ENCODE measurements at places on chromosomes 7 and 10.

DNA sequence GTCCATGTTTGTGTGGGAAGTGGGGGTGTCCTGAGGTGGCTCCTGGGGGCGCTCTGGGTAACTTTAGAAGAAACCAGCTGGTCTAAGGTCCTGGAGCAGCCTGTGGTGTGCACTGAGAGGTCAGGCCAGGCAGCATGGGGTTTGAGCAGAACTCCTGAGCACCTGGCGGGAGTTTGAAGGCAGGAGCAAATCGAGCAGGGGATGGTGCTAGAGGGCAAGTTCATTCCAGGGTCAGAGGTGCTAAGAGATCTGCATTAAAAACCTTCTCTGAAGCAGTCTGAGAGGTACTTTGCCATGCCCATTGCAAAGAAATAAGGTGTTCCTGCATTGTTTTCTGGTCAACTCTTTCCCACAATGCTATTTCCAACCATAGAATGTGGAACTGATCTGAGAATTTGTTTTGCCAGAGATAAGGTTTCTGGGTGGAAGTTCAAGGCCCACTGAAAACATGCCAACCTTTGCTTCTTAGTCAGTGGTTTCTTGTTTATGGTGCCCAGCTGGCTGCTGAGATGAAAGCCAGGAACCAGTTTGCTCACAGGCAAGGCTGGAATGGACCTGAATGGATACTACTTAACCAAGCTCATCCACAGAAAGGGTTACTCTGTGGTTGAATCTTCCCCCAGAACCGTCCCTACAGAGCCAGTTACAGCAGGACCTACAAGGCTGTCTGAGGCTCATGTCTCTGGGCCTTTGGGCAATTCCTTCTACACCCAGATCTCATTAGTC, 136.3 kb upstream of the TMEM72 start:
- DNase-seq: no peak

GRCh38 chr10:25017154-25017590, 760 bp downstream of the THNSL1 start:
- DNase-seq: peak; percentile 20

GRCh38 chr10:42734536-42734935, 48.1 kb upstream of the BMS1 start:
- DNase-seq: no peak

DNA sequence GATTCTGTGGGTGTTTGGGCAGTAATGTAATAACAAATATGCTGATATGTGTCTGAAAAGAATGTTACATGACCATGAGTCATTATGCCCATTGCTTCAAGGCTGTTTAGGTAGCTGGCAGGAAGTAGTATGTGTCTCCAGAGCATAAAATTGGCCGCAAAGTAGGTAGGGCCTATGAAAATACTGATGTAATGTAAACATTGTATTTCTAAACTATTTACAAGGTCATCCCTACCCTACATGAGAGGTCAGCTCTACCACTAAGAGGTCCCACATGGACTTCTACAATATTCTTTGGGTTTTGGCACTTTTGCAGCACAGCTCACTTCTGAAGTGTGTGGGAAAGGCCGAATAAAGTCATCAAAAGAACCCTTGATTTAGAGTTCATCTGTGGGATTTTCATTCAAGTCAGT, 301.9 kb downstream of the AHR start:
- no peak for DNase-seq

DNA sequence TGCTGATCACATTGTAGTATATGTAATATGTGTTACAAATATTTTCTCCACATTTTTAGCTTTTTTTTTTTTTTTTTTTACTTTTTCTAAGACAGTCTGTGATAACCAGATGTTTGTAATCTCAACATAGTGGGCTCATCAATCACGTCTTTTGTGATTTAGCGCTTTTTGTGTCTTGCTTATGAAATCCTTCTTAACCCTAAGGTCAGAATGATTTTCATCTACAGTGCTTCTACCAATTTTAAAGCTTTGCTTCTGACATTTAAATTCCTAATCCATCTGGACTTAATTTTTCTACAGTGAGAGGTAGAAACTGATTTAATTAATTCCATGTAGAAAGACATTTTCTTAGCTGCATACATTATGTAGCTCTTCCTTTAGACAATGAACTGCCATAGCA, 626.4 kb downstream of the TNS3 start:
- DNase-seq: no peak

- no peak for DNase-seq
Measured at GRCh38 chr7:18496341-18496700, 772 bp downstream of the HDAC9 start.

- DNase-seq: no peak
Measured at GRCh38 chr7:50379539-50379938, 70.6 kb downstream of the FIGNL1 start.

DNA sequence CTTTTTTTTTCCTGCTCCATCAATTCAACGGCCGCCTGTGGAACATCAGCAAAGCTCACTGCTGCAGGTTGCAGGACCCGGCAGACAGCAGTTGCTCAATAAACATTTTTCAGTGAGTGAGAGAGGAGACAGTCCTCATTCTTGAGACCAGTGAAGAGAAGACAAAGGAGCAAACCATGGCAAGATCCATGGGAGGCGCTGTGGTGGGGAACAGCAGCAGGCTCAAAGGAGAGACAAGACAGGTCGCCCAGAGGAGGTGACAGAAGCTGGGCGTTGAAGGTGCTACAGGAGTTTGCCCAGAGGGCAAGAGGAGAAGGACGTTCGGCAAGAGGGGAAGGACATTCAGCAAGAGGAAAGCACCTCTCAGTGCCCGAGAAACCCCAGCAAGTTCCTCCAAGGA, 74.5 kb upstream of the FGFR2 start:
- DNase-seq: no peak

DNA sequence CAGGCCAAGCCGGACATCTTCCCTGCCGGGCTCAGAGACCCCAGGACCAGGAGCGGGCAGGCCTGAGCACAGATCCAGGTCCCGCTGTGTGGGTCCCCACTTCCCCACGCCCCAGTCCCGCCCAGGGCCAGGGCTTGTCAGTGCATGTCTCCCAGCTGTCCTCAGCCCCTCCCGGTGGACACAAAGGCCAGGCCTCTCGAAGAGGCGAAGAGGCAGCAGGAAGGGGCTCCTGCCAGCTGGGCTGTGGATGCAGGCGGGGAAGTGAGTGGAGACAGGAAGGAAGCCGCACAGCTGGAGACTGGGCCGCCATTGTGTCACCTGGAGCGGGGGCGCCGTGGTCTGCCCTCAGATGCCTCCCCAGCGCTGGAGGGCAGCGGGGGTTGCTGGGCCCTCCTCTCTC, 4.8 kb downstream of the GRIFIN start:
- DNase-seq: no peak

DNA sequence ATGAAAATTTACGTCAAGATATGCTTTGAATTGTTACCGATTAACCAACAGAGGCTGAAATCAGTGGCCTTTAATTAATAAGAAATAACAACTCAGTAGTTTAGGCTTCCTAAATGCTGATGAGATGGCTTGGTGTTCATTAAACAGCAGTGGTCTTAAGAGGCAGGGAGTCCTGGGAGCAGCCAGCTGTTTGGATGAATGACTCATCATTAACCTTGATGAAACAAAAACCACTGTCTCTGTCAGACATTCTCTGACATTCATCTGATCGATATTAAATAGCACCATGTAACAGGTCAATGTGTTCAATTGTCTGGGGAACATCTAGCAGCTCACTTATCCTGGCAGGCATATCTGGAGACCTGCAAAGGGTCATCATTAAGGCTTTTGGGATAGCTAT, 234.2 kb upstream of the LRRN3 start:
- no peak for DNase-seq

- no peak for DNase-seq
Measured at GRCh38 chr10:127815147-127815546, 77.6 kb downstream of the CLRN3 start.

DNA sequence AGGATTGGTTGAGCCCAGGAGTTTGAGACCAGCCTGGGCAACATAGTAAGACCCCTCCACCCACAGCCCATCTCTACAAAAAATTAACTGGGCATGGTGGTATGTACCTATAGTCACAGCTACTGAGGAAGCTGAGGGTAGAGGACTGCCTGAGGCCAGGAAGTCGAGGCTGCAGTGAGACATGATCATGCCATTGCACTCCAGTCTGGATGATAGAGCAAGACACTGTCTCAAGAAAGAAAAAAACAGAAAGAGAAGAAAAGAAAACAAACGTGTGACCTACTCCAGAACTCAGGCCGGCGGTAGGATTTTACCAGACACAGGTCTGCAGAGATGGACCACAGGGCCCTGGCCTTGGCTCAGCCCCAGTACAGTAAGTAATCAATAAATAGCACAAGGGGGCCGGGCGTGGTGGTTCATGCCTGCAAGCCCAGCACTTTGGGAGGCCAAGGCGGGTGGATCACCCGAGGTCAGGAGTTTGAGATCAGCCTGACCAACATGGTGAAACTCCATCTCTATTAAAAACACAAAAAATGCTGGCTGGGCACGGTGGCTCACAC, 35.4 kb upstream of the TNRC18 start:
- no peak for DNase-seq

- no peak for DNase-seq
Measured at GRCh38 chr7:108280136-108280535, 150.0 kb upstream of the LAMB4 start.

- no peak for DNase-seq
Measured at GRCh38 chr10:6269432-6269831, 66.7 kb downstream of the PFKFB3 start.

DNA sequence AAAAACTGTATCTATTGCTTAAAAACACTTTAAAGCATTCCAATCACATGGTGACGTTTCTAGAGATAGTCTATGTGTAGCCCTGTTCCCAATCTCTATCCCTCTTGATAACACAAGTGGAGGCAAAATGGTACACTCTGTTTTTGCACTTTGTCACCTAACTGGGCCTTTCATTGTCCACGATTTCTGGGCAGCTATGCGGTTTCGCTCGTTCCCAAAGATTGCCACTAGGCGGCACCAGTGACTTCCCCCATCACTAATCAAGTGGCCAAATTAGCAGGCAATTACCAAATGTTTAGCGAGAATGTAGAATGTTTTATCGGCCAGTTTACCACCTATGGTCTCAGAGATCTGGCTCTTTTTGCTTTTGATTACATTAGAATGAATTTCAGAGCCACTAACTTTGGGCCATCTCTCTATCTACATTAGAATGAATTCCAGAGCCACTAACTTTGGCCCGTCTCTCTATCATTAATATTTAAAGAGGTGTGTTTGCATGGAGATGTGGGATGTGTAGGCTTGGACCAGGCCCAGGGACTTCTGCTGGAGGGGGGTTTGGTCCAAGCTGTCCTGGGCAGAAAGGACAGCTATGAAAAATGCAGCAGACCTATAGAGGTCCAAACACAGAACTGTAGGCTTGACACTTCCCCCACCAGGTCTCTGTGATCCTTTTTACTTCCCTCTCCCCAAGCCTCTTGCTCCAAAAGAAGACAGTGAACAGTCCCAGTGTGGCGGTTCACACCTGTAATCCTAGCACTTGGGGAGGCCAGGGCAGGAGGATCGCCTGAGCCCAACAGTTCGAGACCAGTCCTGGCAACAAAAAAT, 90.1 kb downstream of the EPC1 start:
- no peak for DNase-seq

DNA sequence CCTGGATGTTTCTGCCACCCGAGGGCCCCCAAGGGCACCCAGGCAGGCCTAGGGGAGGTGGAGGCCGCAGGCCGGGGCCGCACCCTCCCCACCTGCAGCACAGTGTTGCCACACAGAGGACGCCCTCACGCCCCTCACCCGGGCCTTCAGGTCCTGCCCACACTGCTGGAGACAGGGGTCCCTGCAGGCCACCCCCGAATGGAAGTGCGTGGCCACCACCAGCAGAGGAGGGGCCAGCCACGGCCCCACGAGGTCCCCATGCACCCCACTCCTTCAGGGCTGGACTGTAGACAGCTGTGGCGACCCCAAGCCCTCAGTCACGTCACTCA, 35.4 kb downstream of the ADAP1 start:
- DNase-seq: no peak

GRCh38 chr7:1531263-1531978, 919 bp downstream of the MAFK start:
- DNase-seq: no peak

DNA sequence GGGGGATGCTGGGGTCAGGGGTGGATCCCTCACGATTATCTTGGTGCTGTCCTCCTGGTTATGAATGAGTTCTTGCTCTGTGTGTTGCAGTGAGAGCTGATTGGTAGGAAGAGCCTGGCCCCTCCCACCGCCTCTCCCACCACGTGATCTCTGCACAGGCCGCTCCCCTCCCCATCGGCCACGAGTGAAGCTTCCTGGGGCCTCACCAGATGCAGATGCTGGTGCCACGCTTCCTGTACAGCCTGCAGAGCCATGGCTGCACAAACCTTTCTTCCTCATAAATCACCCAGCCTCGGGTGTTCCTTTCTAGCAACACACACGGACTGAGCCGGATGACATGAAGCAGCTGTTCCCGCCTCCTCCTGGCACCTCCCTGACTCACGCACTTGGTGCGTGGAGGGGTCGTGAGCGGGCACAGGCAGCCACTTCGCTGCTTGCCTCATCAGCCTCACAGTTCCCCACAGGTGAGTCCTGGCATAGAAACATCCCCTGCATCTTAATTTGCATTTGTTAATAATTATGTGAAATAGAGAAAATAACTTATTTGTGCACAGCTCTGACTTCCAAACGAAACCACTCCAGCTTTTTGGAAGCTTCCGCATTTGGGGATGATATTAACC, 210.8 kb downstream of the ADARB2 start:
- DNase-seq: no peak

DNA sequence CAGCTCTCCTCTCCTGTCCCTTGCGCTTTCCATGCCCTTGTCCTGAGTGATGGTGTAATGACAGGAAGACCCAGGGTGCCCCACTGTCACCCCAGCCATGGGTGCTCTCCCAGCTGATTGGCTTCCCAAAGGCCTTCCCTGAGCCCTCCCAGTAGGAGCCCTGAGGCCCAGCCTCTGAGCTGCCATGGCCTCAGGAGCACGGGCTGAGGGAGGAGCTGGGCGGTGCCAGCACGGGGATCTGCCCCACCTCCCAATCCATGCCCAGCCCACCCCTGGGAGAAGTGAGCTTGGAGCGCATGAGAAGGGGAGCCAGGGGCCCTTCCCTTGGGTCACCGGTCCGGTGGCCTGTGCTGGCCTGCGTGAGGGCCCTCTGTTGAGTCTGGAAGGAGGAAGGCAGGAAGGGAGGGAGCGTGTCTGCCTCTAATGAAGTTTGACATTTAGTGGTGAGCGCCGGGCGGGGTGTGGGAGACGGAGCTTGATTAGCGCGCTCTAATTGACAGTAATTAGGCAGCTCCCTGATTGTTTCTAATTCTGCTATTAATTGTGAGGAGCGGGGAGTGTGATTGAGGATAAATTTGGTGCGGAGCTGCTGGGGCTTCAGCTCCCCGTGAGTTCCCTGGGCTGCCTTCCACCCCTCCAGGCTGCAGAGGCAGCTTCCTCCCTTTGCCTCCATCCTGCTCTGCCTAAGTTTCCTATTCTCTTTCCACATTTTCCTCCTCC, 28.3 kb downstream of the GBX1 start:
- no peak for DNase-seq

GRCh38 chr7:107506674-107507339, 37.0 kb downstream of the GPR22 start:
- DNase-seq: peak; percentile 48

- DNase-seq: no peak
Measured at GRCh38 chr7:3682028-3682710, 381.1 kb downstream of the SDK1 start.

DNA sequence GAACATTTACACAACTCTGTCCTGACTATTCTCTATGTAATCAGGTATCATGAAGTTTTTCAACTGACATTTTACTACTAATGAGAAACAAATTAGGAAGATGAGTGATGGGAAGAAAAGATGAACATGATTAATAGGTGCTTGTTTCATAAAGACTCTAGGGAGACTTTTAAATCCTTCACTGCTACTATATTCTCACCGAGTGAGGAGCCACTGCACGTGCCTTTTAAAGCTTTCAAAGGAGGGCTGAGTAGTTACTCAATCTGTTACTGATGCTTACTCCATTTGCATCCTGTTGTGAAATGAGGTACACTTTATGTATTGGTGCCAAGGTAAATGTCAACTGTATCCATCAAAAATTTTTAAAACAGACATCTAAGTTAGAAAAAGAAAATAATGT, 1.3 kb upstream of the COMMD3 start:
- DNase-seq: no peak
